ENCODE measurements at places on chromosomes 1 and 21.

DNA sequence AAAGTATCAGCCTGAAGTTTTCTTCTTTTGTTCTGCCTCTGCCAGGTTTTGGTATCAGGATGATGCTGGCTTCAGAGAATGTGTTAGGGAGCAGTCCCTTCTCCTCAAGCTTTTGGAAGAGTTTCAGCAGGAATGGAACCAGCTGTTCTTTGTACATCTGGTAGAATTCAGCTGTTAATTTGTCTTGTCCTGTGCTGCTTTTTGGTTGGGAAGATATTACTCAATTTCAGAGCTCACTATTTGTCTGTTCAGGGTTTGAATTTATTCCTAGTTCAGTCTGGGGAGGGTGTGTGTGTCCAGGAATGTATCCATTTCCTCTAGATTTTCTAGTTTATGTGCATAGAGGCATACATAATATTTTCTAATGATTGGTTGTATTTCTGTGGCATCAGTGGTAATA is 12.8 kb downstream of the ZNF678 start:
- DNase-seq = no peak

DNA sequence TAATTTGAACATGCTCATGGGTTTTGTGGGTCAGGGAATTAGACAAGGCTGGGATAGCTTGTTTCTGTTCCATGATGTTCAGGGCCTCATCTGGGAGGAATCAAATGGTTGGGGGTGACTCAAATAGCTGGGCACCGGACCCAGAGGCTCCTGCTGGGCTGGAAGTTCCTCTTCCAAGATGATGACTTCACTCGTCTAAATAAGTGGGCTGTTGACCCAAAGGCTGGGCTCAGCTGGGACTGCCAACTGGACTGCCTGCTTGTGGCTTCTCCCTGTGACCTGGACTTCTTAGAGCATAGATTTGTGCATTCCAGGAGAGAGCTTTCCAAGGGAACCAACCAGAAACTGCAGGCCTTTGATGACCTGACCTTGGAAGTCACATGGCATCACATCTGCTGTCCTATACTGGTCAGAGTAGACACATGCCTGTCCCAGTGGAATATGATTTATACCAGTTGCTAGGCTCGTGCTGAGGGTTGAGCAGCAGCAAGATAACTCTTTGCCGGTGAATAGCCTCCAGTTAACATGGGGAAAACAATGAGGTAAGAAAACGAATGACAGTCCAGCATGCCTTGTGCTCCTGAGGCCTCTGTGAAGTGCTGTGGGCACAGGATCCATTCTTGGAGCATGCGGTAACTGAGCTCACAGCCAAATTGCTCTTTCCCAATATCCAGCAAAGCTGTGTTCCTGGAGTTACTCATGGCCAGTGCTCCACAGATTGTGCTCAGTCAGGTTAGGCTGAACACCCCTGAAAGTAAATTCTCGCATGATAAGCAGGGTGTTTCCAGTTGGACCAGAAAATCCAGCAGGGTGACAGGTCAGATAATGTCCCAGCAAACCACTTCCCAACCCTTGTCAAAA is 272.9 kb upstream of the TMEM51 start:
- DNase-seq = no peak

GRCh38 chr1:235102993-235103411 is 25.6 kb downstream of the TOMM20 start:
- no peak for DNase-seq

- DNase-seq = no peak
Observed at GRCh38 chr1:63874278-63874880, 100.6 kb downstream of the ROR1 start.

GRCh38 chr1:231836227-231836893 is 209.8 kb downstream of the DISC1 start:
- DNase-seq = no peak

GRCh38 chr1:232788235-232788872 is 16.9 kb upstream of the MAP10 start:
- DNase-seq = no peak

- DNase-seq = no peak
Observed at GRCh38 chr21:25887646-25888306, 153.0 kb downstream of the GABPA start.

Data from SHP77 (cell line).